Activated CD4-positive, alpha-beta T cell treated with anti-CD3 and anti-CD28 coated beads for 4 hours (primary cell): ENCODE measurements at places on chromosomes 5 and 9.
A peak's percentile ranks its signal among the peaks of the same experiment; 100 is the strongest.

GRCh38 chr5:123359454-123360200 lies 63.6 kb downstream of the CEP120 start:
- no peak for DNase-seq

GRCh38 chr5:7753596-7753995 lies 97.3 kb downstream of the CFAP90 start:
- DNase-seq = no peak

GRCh38 chr5:124061068-124061430 lies 549.1 kb downstream of the CSNK1G3 start:
- DNase-seq = no peak

DNA sequence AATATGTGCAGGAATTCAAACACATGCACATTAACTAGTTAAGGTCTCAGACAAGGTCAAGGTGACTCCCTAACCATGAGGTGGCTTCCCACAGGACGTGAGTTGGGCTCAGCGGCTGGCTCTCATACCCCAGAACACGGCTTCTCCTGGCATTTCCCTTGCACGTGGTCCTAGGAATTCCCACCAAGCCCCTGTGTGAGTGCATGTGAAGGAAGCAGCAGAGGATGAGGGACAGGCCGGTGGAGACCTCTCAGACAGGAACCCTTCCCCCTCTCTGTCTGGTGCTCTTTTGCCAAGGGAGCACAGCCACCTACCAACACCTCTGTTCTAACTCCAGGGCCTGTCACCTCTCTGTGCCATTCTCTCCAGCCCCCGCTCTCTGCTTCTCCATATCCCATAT lies 271.0 kb downstream of the FSTL4 start:
- DNase-seq = no peak

DNA sequence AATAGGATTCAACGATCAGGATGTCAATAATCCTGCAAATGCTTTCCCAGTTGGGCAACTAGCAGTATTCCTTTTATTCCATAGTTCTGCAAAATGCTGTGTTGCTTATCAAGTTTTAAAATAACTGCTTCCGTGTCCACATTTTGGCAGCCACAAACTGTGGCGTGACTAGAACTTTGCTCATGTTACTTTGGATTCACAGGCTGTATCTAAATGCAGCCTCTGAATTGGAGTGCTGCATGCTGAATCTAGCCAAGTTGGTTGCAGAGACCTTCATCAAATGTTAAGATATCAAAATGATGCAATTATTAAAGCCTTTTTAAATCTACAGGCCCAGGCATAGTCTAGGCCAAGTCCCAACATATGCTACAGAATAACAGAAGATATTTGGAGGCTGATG lies 249.2 kb downstream of the NR2F1-AS1 start:
- DNase-seq = no peak

GRCh38 chr9:9783711-9784110 lies 829.1 kb downstream of the PTPRD start:
- DNase-seq = no peak

- DNase-seq = no peak
Measured at GRCh38 chr5:95822043-95822541, 434 bp downstream of the GLRX start.

GRCh38 chr5:173928871-173929574 lies 40.9 kb downstream of the CPEB4 start:
- DNase-seq = no peak

DNA sequence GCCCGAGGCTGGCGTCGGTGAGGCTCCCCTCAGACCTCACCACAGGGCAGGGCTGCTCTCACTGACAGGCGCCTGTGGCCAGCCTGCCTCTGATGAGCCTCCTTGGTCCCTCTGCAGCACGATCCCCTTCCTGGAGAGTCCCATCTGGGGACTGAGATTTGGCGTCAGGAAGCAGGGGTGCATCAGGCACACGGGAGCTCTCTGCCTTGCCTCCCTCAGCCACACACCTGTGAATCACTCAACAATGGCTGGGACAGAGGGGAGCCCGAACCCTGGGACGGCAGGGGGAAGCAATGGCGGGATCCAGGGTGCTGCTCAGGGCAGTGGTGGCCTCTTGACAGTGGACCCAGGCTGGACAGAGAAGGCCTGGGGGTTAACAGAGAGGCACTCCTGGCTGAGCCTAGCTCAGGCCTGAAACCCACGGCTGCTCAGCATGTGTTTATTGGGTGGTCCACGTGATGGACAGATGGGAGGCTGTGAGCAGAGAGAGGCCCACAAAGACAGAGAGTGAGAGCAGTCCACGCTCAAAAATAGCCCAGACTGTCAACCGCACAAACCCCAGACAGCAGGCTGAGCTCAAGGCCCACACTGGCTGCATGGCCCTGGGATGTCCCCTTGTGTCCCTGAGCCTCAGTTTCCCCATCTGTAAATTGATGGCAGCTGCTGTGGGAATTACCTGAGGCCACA lies 11.9 kb downstream of the RASGEF1C start:
- no peak for DNase-seq

- DNase-seq = no peak
Measured at GRCh38 chr5:165029099-165029870, 1523.9 kb downstream of the MAT2B start.

DNA sequence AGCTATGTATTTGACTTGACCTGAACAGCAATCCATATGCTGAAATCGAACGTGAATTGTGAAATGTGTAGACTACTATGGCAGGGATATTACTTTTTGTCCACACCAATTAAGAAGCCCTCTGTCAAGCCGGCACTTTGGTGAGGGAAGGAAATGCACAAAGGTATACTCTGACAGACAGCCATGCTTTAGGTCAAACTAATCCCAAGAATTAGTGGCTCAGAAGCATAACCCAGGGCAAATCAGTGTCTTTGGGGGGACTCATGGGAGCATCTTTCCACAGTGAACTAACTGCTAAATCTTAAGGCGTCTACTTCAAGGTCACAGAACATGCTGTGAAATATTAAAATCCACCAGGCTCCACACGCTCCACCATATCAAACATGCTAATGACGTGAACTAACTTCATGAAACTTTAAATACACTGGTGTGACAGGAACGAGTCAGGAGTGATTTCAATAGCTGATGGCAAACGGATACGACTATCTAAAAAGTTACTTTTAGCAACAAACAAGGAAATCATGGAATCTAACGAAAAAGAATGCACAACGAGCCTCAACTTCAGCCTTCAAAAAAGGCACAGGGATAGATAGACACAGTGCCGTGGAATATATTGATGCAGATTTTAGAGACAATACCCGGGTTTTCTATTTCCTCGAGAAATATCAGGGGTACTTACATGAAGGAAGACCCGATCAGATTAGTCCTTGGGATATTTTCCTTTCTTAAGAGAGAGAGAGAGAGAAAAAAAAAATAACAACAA lies 527 bp downstream of the MEF2C start:
- DNase-seq = no peak

DNA sequence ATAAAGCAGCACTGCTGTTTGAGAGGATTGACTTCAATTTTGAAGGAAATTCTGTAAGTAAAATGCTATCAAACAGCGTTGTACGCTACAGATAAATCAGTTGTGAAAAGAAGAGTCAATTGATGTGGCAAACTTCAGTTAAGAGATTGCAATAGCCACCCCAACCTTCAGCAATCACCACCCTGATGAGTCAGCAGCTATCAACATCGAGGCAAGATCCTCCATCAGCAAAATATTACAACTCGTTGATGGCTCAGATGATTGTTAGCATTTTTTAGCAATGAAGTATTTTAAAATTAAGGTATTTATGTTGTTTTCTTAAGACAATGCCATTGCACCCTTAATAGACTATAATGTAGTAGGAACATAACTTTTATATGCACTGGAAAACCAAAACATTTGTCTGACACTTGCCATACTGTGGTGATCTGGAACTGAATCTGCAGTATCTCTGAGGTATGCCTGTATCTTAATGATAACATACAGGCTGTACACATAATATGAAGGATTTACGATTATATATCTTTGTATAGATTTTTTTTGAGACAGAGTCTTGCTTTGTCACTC lies 47.5 kb downstream of the VPS13A start:
- DNase-seq = no peak

DNA sequence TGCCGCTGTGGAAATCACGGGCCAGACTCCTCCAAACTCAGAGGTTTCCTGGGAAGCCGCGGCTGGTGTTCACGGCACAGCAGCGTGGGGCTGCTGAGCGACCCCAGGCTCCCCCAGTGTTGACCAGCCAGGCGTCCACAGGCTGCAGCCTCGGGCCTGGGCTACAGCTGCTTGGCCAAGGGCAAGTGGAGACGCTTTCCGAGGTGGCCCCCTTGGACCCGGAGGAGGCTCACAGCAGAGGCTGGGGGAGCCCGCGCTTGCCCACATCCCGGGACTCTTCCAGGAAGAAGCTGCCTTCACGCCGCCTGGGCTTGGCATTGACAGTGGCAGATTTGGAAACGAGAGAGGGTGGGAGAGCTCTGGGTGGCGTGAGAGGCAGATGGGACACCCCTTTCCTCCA lies 53.1 kb upstream of the FCN2 start:
- DNase-seq = no peak

- no peak for DNase-seq
Measured at GRCh38 chr5:32072054-32072453, 102.1 kb downstream of the GOLPH3 start.

DNA sequence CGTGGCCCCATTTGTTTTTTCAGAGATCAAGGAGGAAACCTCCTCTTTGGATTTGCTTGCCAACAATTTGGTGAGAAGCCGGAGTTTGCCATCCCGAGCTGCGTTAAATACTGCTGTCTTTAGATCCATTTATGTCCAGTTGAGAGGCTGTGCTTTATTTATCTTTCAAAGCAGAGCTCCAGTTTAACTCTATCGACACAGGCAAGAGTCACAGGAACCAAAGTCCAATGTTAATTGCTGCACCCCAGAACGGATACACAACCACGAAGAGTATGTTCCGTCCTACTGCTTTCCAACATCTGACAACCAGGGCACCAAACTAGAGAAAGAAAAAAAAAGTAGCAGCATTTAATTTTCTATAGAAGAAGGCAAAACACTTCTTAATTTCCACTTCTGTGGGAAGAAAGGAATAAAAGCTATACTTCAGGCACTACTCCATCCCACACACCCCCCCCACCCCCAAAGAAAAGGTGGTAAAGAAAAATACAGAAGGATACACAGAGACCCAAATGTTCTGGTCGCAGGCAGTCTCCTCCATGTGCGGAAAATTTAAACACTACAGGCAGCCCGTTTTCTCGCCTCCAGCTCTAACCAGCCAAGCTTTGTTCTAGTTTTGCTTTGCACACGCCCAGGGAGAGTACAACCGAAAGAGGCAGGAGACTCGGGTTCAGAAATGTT lies 1.1 kb downstream of the FEM1C start:
- peak; percentile 36 for DNase-seq
